ENCODE measurements at places on chromosomes 7 and 10.

DNA sequence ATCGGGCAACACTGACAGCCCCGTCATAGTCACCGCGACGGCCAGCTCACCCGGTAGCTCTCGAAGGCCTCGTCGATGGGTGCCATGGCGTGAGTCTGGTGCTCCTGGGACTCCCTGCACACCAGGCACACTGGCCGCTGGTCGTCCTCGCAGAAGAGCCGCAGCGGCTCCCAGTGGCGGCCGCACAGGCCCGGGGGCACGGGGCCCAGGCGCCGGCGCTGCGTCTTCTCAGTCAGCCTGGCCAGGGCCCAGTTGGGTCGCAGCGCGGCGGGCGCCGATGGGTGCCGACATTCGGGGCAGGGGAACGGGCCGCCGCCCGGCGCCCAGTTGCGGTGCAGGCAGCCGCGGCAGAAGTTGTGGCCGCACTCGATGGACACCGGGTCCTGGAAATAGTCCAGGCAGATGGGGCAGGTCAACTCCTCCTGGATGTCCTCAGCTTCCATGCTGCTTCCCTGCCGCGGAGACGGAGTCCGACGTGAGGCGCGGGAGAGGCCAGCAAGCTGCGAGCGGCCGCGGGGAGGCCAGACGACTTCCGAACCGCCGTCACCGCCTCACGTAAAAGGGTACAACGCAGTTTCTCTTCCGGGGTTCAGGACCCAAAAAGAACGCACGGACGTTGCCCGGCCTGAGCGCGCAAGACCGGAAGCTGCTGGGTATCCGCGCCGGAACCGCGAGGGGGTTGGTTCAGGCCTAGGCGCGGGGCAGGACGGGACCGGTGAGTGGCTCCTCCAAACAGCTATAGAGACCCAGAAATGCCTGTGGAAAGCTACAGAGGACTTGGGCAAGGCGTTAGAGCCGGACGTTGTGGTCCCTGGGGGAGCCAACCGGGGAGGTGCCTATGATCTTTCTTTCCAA lies at the start of gene TRIM4:
TSS of gene TRIM4 (minus strand) at position 572 of the 855 bp plus-strand sequence. CDS start at position 443, 129 bp downstream.
- DNase-seq, result peak; percentile 60

- DNase-seq, result no peak
Measured at GRCh38 chr10:123475466-123475865, 190.7 kb upstream of the GPR26 start.

- DNase-seq, result no peak
Measured at GRCh38 chr10:106467506-106467905, 697.0 kb downstream of the SORCS1 start.

DNA sequence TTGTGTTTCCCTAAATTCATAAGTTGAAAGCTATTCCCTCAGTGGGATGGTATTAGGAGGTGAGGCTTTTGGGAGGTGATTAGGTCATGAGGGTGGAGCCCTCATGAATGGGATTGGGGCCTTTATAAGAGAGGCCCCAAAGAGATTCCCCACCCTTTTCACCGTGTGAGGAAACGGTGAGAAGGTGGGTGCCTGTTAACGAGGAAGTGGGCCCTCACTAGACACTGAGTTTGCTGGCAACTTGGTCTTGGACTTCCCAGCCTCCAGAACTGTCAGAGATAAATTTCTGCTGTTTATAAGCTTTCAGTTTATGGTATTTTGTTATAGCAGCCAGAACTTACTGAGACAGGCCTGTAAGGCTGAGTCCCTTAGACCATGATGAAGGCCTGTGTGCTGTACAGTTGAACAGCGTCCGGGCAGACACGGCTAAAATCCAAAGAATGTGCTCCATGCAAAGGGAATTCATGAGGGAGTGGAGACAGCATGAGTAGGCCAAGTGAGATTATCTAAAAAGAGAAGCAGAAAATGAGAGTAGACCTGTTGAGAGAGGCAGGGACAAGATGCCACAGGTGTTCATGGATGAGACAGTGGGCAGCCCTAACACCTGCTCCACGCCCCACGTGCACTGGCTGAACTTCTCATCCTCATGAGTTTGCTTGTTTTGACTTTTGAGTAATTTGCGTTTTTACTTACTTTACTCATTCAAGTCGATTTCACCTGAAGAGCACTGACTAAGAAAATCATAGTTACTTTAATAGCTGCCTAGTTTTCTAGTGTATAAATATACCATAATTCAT lies 66.9 kb upstream of the SFMBT2 start:
- no peak for DNase-seq

DNA sequence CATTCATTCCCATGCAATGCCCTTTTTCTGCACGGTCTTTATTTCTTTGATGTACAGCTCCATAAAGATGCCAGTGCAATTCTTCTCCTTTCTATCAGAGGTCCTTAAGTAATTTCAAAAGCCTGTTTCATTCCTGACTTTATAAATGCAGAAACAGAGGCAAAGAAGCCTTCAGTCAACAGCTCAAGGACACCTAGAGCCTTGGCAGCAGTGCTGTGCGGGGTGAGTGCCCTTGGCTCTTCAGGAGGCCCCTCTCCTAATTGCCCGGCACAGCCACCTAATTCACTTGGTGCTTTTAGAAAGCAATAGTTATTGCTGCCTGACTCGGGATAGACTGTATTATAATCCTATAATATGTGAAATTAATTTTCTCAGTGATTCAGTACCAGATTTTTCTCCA lies 169.6 kb upstream of the KLF6 start:
- no peak for DNase-seq

GRCh38 chr10:11986593-11987216 lies 55.9 kb downstream of the UPF2 start:
- DNase-seq, result peak; percentile 49
